ENCODE measurements at places on chromosomes 6 and 20. TPM values are rescaled to one million over a fixed set of nuclear protein-coding genes. Genes with fewer than 3 reads are reported as not detected.

Gene HIVEP1
- total RNA-seq: 48.9 TPM

- DNase-seq: no peak
Observed at GRCh38 chr20:20465252-20465651, 97.3 kb downstream of the INSM1 start.

GRCh38 chr20:1427457-1428054 is 34.7 kb upstream of the FKBP1A start:
- no peak for DNase-seq

Gene KIAA1586
- 16.6 TPM for total RNA-seq

GRCh38 chr20:32898729-32899128 is 40.0 kb downstream of the EFCAB8 start:
- peak; percentile 49 for DNase-seq

Gene MCHR2
- total RNA-seq: not detected

DNA sequence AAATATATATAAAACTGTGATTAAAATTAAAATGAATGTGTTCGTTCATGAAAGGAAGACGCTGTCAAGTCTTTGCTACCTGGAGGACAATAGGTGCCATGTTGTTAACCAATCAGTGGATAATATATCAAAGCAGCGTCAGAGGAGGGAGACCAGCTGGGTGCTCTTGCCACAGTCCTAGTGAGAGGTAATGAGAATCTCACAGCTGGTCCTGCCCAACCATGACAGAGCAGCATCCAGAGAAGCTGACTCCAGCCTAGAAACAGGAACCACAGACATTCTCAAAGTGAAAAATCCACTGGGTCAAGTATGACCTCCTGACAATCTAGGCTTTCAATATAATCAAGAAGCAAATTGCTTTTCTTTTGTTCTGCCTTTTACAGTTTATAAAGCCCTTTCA is 94.5 kb upstream of the LRFN2 start:
- DNase-seq: no peak

- no peak for DNase-seq
Observed at GRCh38 chr6:2193931-2194330, 51.5 kb downstream of the GMDS start.

GRCh38 chr6:63859528-63859927 is 223.9 kb downstream of the PHF3 start:
- no peak for DNase-seq

DNA sequence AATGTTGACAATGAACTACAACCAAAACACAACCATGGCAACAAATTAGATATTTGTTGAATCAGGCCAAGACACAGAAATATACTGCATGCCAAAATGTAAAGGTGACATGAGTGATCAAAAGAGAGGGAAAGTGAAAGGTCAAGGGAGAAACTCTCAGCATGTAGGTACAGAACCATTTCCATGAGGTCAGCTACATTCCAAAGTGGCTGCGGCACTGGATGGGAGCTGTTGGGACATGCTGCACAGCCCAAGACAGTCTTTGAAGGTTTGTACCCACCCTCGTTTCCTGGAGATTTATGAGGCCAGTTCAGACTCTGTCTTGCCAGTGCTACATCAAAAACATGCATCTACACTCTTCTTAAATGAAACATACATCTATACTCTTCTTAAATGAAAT is 579.9 kb downstream of the BMP2 start:
- no peak for DNase-seq

Gene SLC35F1
- 0.72 TPM for total RNA-seq

Gene HLA-DOB
- total RNA-seq: 0.79 TPM

Gene DNMT3B
- total RNA-seq: 5.0 TPM

GRCh38 chr20:50924261-50924920 is 6.8 kb downstream of the ADNP start:
- DNase-seq: no peak

DNA sequence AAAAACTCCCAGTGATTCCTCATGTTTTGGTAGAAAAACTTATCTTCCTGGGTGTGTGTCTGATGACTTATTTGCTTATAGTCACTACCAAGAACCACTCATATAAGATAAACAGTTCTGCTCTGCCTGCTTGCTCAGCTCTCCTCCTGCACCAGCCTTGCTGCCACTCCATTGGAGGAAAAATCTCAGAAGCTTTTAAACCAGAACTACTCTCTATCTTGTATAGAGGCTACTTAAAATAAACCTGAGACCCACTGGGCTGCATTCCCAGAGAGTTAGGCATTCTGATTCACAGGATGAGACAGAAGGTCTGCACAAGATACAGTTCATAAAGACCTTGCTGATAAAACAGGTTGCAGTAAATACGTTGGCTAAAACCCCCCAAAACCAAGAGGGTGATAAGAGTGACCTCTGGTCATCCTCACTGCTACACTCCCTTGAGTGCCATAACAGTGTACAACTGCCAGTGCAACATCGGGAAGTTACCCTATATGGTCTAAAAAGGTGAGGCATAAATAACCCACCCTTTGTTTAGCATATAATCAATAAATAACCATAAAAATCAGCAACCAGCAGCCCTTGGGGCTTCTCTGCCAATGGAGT is 728.3 kb downstream of the EPHA7 start:
- DNase-seq: peak; percentile 34
